ENCODE measurements at places on chromosomes 11 and 22.

- DNase-seq = no peak
Measured at GRCh38 chr11:82631722-82632630, 101.7 kb downstream of the FAM181B start.

DNA sequence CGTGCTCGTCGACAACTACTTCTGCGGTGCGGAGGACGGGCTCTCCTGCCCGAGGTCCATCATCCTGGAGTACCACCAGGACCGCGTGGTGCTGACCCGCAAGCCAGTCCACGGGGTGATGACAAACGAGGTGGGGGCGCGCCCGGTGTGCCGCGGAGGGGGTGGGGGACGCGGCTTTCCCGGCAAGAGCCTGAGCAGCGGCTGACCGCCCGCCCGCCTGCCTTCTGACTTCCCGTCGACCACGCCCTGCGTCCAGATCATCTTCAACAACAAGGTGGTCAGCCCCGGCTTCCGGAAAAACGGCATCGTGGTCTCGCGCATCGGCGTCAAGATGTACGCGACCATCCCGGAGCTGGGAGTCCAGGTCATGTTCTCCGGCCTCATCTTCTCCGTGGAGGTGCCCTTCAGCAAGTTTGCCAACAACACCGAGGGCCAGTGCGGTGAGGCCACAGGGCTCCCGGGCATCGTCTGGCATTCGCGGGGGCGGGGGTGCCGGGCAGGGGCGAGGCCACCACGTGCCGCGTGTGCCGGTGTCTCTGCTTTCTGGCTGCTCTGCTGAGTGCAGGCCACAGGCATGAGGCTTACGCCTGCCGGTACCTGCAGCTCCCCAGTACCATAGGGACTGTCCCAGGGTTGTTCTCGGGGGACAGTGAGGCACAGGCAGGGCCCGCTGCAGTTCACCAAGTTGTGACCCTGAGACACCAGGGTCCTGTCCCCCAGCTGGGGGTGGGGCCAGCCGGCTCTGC is 28.5 kb upstream of the MUC5B start:
- no peak for DNase-seq

DNA sequence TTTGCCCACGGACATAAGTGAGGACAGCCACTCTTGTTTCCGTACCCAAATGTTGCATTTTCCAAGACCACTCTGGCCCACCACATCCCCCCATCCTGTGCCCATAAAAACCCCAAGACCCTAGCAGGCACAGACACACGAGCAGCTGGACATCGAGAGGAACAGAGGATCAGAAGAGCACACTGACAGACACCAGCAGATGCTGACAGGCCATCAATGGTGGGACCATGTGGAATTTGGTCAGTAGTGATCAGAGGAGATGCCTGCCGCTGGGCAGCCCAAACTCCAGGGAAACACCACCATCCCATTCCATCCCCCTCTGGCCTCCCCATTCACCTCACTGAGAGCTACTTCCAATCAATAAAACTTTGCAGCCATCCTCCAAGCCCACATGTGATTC is 87.0 kb downstream of the DLG2 start:
- DNase-seq = no peak

DNA sequence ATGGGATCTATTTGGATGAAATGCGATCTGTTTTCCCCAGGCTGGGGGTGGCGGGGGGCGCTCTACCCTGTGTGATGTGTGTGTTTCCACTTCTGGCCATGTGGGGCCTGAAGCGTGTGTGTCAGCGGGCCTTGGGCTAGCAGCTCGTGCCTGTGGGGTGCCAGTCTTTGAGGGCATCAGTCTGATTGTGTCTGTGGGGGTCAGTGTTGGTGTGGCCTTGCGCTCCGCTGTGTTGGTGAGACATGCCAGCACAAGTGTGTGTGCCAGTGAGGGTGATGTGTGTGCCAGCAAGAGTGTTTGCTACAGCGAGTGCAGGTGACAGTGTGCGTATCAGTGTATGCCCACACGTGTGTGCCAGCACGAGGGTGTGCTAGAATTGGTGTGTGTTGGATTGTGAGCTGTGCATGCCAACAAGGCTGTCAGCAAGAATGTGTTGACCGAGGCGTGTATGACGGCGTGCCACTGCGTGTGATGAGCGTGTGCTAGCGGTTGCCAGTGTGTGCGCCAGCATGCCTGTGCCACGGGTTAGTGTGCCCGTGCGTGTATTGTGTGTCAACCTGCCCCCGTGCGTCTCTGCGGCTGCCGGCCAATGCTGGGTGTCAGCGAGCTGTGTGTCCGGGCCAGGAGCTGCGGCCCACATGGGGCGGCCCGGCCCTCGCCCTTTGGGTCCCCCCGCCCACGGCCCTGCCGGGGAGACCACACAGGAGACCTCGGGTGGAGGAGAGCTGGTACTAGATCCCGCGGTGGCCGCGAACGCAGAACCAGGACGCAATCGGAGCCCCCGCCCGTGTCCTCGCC is 519 bp downstream of the ARRB1 start:
- no peak for DNase-seq

DNA sequence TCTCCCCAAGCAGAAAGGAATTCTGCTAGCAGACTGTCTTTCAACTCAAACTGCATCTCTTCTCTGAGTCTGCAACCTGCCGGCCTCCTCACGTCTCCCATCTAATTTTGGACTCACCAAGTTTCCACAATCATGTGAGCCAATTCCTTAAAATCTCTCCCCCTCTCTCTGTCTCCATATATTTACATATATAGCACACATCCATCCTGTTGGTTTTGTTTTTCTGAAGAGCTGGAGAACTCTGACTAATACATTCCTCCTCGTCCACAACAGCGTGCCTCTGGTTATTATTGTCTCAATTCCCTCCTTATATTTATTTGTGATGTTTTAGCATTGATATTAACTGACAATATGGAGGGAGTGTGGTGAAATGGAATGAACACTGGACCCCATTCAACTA is 29.6 kb upstream of the FJX1 start:
- DNase-seq = no peak

GRCh38 chr11:71555508-71555907 is 7.3 kb downstream of the KRTAP5-9 start:
- no peak for DNase-seq

All from right hindlimb (tissue), 1 donor.